ENCODE measurements at places on chromosomes 1 and 21.

GRCh38 chr1:206744683-206745082 is 25.9 kb upstream of the IL19 start:
- peak; percentile 34 for DNase-seq

DNA sequence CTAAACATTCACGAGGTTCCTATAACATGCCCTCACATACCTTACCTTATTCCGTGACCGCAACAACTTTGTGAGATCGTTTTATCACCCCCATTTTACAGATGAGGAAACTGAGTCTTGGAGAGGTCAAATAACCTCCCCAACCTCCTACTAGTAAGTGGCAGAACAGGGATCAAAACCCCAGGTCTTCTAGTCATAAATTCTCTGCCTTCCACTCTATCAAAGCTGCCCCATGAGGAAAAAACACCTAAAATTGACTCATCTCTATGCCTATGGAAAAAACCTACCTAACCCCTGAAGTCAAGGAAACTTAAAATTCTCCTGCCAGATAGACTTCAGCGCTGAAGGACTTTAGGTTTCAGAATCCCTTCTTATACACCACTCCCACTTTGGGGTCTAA is 69.5 kb upstream of the ERRFI1 start:
- no peak for DNase-seq

- no peak for DNase-seq
These were observed 32.6 kb downstream of the RUNX3 start for GRCh38 chr1:24897263-24898151.

DNA sequence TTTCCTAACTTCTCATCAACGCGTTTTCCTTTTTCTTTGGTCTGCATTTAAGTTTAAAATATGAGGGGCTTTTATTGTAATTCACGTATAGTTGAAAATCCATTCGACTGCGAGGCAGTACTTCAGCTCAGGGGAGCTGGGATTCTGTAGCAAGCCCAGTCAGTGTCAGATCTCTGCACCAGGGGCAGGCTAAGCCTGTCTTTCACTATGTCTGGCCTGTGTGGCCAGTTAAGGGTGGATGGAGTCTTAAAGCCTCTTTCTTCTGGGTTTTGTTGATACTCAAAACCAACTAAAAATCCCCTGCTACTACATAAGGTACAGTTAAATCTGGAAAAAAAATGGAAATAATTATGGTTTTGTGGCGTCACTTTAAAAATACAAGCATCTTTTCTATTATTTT is 124.7 kb downstream of the TYW3 start:
- no peak for DNase-seq

- DNase-seq = peak; percentile 50
These were observed 3.7 kb upstream of the ARHGEF19 start for GRCh38 chr1:16215882-16216753.

DNA sequence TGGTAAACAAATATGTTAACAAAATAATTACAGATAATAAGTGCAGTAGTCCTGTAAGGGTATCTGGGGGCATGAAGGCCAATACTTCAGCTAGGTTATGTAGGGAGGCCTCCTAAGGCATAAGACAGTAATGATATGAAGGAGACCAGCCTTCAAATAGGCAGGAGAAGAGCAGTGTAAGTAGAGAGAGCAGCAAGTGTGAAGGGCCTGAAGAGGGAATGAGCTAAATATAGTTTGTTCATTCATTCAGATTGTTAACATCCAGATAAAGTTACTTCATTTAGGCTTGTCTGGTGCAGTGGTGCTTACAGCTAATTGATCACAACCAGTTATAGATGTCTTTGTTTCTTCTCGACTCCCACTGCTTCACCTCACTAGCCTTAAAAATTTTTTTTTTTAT is 71.1 kb downstream of the EPB41 start:
- no peak for DNase-seq

DNA sequence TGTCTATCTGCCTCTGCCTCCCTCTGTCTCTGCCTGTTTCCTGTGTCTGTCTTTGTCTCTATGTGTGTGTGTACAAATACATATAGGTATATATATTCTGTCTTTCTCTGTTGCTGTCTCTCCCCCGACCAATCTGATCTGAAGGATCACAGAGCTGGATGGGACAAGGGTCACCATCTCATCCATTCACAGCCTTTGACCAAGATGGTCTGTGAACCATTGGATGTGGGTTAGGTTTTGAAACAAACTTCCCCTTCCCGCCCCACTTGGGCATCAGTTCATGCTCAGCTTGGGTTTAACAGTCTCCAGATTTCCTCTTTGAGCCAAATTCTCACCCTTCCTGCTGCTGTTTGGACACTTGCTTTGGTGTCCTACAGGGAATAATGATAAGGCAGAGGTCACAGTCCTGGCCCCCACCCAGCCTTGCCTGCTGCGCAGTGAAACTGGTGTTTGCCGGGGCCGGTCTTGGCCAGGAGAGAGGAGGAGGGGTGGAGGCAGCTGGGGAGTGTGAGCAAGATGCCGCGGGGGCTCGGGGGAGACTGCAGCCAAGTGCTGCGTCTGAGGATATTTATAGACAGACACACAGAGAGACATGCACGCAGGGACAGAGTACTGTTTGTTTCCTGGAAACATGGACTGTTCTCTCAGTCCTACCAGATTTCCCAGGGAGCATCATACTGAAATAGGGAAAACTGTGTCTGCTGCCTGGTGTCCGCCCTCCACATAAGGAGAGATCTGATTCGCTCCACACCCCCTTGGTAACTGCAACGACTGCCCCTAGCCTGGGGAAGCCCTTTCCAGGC is 27.0 kb upstream of the BTG2 start:
- DNase-seq = peak; percentile 86

DNA sequence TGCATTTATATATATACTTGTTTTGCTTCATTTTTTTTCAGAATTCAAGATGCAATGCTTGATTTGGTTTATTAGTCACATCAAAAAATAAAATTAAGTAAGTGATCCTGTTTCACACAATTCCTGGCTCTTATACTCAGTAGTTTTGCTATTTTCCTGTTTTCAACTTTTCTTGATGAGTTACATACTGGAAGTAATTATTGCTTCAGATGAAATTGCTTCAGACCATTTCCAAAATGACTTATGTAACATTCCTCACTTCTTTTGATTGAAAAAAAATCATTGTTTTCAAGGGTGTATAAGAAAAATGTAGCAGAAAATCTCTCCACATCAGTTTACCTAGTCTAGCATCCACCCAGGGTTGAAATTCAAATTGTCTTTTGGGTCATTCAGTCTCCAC is 65.0 kb downstream of the RGS2 start:
- DNase-seq = no peak

- no peak for DNase-seq
These were observed 122.8 kb downstream of the GALNT2 start for GRCh38 chr1:230189824-230190223.

- DNase-seq = no peak
These were observed 206.4 kb upstream of the FOXD3 start for GRCh38 chr1:63116016-63116415.

GRCh38 chr1:59198564-59198963 is 98.3 kb upstream of the FGGY start:
- DNase-seq = no peak

DNA sequence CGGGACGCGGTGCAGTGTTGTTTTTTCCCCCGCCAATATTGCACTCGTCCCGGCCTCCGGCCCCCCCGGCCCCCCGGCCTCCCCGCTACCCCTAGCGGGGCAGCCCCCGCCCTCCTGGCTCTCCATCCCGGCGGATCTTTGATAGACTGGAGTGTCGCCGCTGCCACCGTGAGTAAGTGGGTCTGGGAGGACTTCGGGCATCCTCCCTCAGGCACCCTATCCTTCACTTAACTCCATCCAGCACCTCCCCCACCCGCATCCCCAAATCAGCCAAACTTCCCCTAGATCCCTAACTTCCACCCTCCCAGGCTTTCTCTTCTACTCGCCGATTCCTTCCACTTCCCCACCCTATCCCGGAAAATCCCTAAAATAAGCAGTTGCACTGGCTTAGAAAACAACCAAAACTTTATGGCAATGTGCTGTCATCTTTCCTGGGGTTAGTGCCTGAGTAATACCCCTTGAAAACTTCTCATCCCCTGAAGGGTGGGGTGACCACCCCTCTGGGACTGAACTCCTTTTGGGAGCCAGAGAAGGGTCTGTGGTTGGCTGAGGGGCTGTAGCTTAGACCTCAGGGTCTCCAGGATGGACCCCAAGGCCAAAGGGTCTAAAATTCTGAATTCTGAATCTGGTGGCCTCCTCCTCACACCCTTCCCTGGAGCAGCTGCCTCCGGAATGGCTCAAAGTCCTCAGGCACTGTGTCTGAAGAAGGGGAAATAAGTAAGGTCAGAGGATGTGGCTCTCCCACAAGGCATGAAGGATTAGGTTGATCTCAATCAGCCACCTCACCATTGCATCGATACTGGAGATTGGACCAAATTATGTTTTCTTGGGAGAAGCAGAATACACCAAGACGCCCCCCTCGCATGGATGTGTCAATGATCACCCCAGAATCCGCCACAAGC is 12.2 kb downstream of the THBS3 start:
- DNase-seq = peak; percentile 32

DNA sequence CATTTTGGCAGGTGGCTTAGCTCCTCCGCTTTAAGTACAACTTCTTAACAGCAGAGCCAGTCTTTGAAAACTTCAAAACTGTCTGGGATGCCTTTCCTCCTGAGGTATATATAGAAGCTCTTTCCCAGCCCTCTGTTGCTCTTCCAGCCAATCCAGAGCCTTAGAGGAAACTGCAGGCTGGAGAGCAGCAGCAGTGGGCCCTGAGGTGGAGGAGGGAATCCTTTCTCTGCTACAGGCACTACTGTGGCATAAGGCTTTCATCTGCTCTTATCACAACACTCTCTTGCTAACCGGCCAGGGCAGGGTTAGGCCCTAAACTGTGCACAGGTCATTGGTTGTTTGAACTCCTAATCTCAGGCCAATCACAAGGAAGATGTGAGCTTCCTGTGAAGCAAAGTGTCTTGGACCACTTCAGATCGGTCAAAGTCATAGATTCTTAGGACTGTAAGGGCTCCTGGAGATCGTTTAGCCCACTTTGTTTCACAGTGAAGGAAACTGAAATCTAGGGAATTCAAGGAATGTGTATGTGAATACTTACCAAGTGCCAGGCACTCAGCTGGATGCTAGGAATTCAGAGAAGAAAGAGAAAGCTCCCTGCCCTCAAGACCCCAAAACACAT is at the start of gene RGS5:
Gene RGS5, minus strand, starts transcription at position 84 of the 619 bp plus-strand sequence. Its CDS starts 81 bp downstream, at position 3.
- DNase-seq = peak; percentile 40

DNA sequence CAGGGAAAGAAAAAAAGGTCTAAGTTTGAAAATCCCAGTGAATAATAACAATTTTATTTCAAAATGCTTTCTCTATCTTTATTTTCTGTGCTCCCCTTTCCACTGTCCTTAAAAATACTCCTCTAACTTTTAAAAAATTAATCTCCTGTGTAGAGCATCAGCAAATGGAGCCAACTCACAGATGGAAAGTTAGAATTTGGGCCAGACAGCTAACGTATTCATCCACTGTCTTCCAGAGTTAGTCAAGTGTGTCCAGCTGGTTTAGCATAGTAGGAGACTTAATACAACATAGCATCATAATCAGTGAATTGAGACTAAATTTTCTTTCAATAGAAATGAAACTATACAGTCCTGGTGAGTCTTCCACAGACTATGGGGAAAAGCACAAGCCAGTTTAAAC is 419.0 kb upstream of the LRRC7 start:
- no peak for DNase-seq

GRCh38 chr1:235013512-235013911 is 115.1 kb downstream of the TOMM20 start:
- DNase-seq = no peak

DNA sequence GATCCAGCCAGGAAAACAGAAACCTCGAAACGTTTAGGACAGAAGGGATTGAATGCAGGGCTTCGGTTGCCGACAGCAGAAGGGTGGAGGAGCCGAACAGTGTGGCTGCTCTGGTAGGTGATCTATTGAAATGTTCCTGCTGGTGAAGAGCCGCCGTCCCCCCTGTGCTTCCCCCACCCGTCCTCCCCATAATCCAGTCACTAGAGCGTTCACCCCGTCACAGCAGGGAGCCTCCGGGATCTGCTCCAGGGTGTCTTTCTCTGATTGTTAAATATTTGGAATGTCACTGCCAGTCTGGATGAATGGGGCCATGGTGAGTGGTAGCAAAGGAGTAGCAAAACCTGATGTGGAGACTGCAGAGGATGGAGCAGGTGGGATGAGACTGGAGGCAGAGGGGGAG is 255.1 kb upstream of the CSF3R start:
- DNase-seq = no peak

GRCh38 chr1:223411710-223412109 is 18.5 kb downstream of the CCDC185 start:
- DNase-seq = no peak

All from AG08395 (cell line).